ENCODE measurements at places on chromosomes 13 and 19. TPM values are rescaled to one million over a fixed set of nuclear protein-coding genes. Genes with fewer than 3 reads are reported as not detected.
A peak's percentile ranks its signal among the peaks of the same experiment; 100 is the strongest.

CD70 gene
- total RNA-seq: 4.5 TPM

PLIN5 gene
- total RNA-seq: not detected

DNA sequence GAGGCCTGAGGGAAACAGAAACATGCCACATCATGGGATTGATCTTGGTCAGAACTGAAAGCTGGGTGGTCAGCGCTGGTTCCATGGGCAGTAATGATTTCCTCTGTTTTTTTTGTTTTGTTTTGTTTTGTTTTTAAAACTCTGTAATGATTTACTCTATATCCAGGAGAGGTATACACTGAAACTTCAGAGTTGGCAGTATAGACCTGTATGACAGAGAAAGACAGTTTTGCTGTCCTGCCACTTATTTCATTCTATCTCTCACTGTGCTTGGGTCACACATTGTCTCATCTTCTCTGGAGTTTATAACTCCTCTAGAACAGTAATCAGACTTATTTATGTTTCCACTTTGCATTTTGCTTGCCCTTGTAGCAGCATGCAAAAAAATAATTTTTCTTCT, 105.1 kb upstream of the SLITRK1 start:
- peaks cover 6% of the 10 kb centered on the region for H3K36me3 ChIP-seq
- DNase-seq: no peak
- no peak overlapping the region for H3K4me3 ChIP-seq
- peaks cover 5% of the 10 kb centered on the region for H3K4me1 ChIP-seq

WDR88 gene
- total RNA-seq: not detected

PCDH17 gene
- 0.29 TPM for total RNA-seq

DNA sequence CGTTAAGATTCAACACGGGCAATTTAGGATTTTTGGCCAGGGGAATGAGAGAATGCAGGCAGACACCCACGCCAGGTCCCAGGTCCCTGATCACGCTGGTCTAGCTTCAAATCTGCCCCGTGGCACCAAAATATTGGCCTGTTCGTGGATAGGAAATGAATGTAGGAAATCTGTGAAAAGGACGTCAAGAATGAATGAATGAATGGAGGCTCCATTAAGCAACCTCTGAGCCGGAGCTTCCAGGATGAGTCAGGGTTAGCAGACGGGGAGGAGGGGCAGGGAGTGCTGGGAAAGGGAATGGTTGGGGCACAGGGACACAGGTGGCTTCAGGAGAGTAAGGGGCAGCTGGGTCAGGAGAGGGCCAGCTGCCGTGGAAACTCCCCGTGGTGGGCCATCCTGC, 4.2 kb downstream of the SULT2B1 start:
- H3K36me3 ChIP-seq: no peaks in the 10 kb centered on the region
- H3K27ac ChIP-seq: no peak overlapping the region
- H3K4me1 ChIP-seq: peaks cover 2% of the 10 kb centered on the region
- H3K4me3 ChIP-seq: no peak overlapping the region
- DNase-seq: no peak

GRCh38 chr13:69641773-69642172, 465.9 kb upstream of the ATXN8OS start:
- DNase-seq: no peak
- H3K27ac ChIP-seq: no peak overlapping the region
- H3K27me3 ChIP-seq: no peaks in the 10 kb centered on the region
- H3K36me3 ChIP-seq: no peaks in the 10 kb centered on the region
- no peaks in the 10 kb centered on the region for H3K4me1 ChIP-seq
- H3K4me3 ChIP-seq: no peak overlapping the region

GRCh38 chr13:107743100-107743499, 472.2 kb downstream of the LIG4 start:
- DNase-seq: no peak
- H3K4me3 ChIP-seq: no peak overlapping the region
- H3K27me3 ChIP-seq: no peaks in the 10 kb centered on the region
- no peaks in the 10 kb centered on the region for H3K4me1 ChIP-seq

PPP2R1A gene
- 180 TPM for total RNA-seq

DNA sequence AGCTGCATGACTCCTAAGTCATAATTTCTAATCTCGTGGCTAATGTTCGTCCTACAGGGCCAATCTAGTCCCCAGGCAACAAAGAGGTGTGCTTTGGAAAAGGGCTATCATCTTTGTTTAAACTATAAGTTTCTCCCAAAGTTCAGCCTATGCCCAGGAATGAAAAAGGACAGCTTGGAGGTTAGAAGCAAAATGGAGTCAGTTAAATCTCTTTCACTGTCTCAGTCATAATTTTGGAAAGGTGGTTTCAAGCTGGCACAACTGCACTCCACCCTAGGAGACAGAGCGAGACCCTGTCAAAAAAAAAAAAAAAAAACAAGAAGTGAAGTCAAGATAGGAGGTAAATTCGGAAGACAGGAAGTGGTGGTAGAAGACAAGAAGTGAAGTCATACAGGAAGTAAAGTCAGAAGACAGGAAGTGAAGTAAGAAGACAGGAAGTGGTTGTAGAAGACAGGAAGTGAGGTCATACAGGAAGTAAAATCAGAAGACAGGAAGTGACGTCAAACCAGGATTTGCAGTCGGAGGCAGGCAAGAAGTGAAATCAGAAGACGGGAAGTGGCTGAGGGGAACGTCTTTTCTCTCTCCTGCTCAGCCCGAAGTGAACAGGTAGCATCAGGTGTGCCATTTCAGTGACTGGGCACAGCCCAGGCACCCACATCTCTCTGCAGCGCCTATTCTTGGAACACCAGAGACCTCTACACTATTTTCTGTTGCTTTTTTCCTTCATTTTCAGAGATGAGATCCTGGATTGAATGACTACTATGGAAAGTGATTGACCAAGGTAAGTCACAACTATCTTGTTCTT, 32.2 kb downstream of the GP6 start:
- peak; percentile 37 for DNase-seq
- peaks cover 9% of the 10 kb centered on the region for H3K36me3 ChIP-seq
- no peaks in the 10 kb centered on the region for H3K27me3 ChIP-seq
- H3K27ac ChIP-seq: peak overlapping the region; percentile 37

DNA sequence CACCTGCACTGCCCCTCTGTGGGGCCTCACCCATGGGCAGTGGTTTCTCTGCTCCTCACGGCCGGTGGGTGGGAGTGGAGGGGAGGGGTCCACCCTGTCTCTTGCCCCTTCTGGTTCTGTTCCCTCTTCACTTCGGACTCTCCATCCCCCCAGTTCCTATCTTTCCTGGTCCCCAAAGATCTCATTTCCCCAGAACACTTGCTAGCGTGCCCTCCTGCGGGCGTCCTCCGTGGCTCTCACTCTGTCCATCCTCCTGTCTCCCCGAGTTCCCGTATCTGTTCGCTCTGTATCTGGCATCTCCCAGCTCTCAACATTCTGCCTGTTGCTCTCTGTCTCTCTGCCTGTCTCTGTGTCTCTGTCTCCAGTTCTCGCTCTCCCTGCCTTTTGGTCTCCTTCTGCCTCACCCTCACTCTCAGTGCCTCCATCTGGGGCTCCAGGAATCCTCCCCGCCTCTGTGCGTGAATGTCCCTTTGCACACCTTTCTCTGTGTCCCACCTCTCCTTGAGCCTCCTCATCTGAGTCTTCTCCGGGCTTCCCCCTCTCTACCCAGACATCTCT, 363 bp downstream of the SPIB start:
- no peak for DNase-seq
- H3K4me3 ChIP-seq: peak overlapping the region; percentile 89
- H3K36me3 ChIP-seq: peaks cover 14% of the 10 kb centered on the region
- peaks cover 38% of the 10 kb centered on the region for H3K27me3 ChIP-seq
- no peak overlapping the region for H3K27ac ChIP-seq

DNA sequence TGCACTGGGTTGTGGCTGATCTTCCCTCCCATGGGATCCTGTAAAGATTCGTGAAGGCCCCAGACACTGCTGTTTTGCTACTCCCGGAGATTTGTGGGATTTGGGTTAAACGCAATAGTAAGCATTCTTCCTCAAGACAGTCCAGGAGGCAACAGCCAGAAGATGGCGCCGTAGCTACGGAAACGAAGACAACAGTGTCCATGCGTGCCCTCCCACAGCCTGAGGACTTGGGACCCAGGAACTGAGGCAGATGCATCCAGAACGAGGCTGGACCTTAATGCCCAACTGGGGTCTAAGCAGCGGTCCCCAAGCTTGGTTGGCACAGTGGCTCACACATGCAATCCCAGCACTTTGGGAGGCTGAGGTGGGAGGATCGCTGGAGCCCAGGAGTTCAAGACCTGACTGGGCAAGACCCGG, 57.6 kb upstream of the ZNF507 start:
- no peak overlapping the region for H3K4me3 ChIP-seq
- H3K27ac ChIP-seq: no peak overlapping the region
- H3K27me3 ChIP-seq: peaks cover 36% of the 10 kb centered on the region
- no peak for DNase-seq

DNA sequence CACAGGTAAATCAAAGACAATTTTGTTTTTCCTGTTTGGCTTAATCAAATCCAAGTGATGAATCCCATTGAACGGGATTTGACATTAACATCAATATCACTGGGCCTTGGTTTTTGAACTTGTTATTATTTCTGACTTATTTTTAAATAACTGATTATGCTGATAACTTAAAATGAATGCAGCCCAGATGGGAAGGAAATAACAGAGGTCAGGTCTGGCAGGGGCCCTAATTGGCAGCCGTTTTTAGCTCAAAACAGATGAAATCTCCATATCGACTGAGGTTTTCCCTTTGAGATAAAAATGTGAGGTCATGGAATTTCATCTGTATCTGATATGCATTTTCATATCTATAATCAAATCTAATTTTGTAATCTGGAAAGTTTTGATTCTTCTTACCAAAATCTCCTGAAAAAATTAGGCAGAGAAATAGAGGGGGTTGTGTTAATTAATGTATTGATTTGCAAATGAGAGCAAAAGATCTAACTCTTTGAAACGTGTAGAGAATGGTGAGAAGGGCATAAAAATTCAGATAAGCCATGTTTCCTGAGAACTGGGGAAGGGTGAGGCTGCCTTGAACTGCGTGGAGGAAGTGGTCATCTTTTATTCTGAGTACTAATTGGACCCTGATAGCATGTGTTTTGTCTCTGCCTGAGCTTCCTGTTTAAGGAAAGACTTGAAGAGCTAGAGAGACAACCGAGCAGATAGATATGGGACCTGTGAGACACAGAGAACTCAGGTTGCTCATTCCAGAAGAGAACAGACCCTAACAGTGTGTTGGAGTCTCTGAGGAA, 98.2 kb upstream of the C1QTNF9B start:
- no peak overlapping the region for H3K27ac ChIP-seq
- no peak for DNase-seq
- peaks cover 25% of the 10 kb centered on the region for H3K27me3 ChIP-seq
- peaks cover 3% of the 10 kb centered on the region for H3K4me1 ChIP-seq
- peaks cover 3% of the 10 kb centered on the region for H3K36me3 ChIP-seq

DNA sequence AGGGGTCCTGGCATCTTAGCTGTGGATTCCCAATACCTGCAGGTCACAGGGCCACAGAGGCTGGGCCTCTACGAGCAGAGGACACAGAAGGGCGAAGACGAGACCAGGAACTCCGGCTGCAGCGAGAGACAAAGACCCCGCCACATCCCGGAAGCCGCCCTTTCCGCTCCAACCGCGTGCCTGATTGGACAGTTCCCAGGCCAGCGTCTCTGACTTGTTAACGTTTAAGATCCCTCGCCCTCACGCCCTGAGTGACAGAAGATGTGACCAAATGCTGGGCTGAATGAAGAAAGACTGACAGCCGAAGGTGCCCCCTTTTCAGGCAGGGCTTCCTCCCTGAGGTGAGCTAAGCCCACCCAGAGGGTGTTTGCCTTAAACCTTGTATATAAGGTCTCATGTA, at the start of gene ZNF98:
Gene ZNF98, minus strand, starts transcription at position 136 of the 400 bp plus-strand sequence. Its CDS starts 122 bp downstream, at position 14.
- no peaks in the 10 kb centered on the region for H3K4me1 ChIP-seq
- no peak for DNase-seq
- no peak within 1 kb of the TSS for H3K27ac ChIP-seq
- no peaks in the 10 kb centered on the region for H3K36me3 ChIP-seq
- H3K27me3 ChIP-seq: no peaks in the 10 kb centered on the region
- H3K4me3 ChIP-seq: no peak within 1 kb of the TSS

- H3K4me1 ChIP-seq: no peaks in the 10 kb centered on the region
- peaks cover 15% of the 10 kb centered on the region for H3K27me3 ChIP-seq
- DNase-seq: no peak
- H3K4me3 ChIP-seq: no peak overlapping the region
- no peak overlapping the region for H3K27ac ChIP-seq
These were observed 312.1 kb downstream of the FGF14 start for GRCh38 chr13:102089722-102090121.

GRCh38 chr13:112624040-112624439, 36.1 kb upstream of the TUBGCP3 start:
- H3K36me3 ChIP-seq: no peaks in the 10 kb centered on the region
- H3K4me3 ChIP-seq: no peak overlapping the region
- no peak overlapping the region for H3K27ac ChIP-seq
- DNase-seq: no peak
- H3K4me1 ChIP-seq: peaks cover 2% of the 10 kb centered on the region

- no peaks in the 10 kb centered on the region for H3K27me3 ChIP-seq
- peaks cover 46% of the 10 kb centered on the region for H3K4me1 ChIP-seq
- H3K27ac ChIP-seq: peak overlapping the region; percentile 98
- peaks cover 8% of the 10 kb centered on the region for H3K36me3 ChIP-seq
These were observed 14.0 kb downstream of the GRAMD1A start for GRCh38 chr19:35013820-35014754.

CRX gene
- not detected for total RNA-seq

- H3K27me3 ChIP-seq: no peaks in the 10 kb centered on the region
- no peak for DNase-seq
- H3K36me3 ChIP-seq: no peaks in the 10 kb centered on the region
- no peak overlapping the region for H3K27ac ChIP-seq
- no peak overlapping the region for H3K4me3 ChIP-seq
- no peaks in the 10 kb centered on the region for H3K4me1 ChIP-seq
These were observed 2691.4 kb downstream of the PCDH9 start for GRCh38 chr13:64538711-64539110.

- no peak overlapping the region for H3K27ac ChIP-seq
- H3K27me3 ChIP-seq: no peaks in the 10 kb centered on the region
- H3K4me3 ChIP-seq: no peak overlapping the region
These were observed 594 bp downstream of the ZNF146 start for GRCh38 chr19:36215276-36216123.

DNA sequence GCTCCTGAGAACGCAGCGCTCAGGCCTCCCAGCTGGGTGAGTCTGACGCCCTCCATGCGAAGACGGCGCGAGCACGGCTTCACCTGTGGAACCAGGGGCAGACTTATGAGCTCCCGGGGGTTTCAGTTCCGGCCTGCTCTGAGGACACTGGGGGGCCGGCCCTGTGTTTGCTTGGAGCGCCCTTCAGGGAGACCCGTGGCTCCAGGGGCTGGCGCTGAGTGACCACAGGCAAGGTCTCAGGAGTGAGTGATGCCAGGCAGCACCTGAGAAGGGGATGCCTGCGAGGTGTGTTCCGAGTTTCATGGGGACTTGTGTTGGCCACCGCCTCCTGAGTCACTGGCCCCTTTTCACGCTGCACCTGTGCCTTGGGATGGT, 4.5 kb downstream of the MCF2L start:
- peaks cover 6% of the 10 kb centered on the region for H3K27me3 ChIP-seq
- peaks cover 16% of the 10 kb centered on the region for H3K4me1 ChIP-seq
- no peaks in the 10 kb centered on the region for H3K36me3 ChIP-seq
- no peak for DNase-seq
- H3K27ac ChIP-seq: no peak overlapping the region

All from T-helper 17 cell (primary cell).